Muscle of leg (tissue), 16 donors: ENCODE measurements at places on chromosomes 1 and 21. TPM values are rescaled to one million over a fixed set of nuclear protein-coding genes. Genes with fewer than 3 reads are reported as not detected.

Gene KLHDC9
- 0.40 TPM for polyA plus RNA-seq

Gene ZNF697
- 9.1 TPM for polyA plus RNA-seq

Gene APOBEC4
- polyA plus RNA-seq, result not detected

DNA sequence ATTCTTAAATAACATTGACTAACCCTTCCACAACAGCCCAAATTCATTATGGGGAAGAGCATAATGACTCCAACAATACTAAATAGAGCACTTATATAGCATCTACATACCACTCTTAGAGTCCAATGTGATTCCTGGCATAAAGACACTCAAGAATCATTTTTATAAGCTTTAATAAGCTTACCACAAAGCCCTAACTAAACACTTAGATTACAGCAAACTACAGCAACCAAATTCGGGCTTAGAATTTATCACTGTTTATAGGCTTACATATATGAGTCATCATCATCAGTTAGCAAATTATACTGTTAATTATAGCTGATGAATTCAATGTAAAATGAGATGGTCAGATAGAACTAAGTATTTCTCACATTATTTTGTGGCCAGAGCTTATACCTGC, 7.3 kb downstream of the SCYL3 start:
- DNase-seq, result no peak

DNA sequence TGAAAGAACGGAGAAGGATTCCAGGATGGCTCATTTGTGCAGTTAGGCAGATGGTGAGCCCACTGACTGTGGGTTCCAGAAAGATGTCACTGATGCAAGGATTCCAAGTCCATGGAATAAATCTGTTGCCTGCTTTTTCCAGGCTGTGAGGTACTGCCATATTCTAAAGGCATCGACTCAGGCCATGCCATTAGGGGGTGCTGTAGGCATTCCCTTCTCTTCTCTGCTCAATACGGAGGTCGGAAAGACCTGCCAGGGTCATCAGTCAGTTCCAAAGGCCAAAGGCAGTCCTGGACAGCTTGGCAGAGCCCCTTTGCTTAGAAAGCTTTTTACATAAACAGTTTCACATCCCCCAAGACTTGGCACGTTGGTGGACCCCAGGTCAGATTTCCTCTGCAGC, 31.7 kb upstream of the TMEM125 start:
- DNase-seq, result peak; percentile 47
